ENCODE measurements at places on chromosomes 1 and 21. TPM values are rescaled to one million over a fixed set of nuclear protein-coding genes. Genes with fewer than 3 reads are reported as not detected.

The CELA2A gene
- not detected for total RNA-seq

The KRTAP12-2 gene
- total RNA-seq, result not detected

The FAM167B gene
- total RNA-seq, result 1.2 TPM

The ADGRL4 gene
- not detected for total RNA-seq

The MAB21L3 gene
- total RNA-seq, result not detected

The LRRC7 gene
- not detected for total RNA-seq

The BNIPL gene
- total RNA-seq, result 1.2 TPM

The ACTL8 gene
- total RNA-seq, result not detected

The RIMKLA gene
- total RNA-seq, result not detected

The SV2A gene
- 0.07 TPM for total RNA-seq

The FAM72A gene
- total RNA-seq, result 3.7 TPM

The PTPRC gene
- 426 TPM for total RNA-seq

The DENND2C gene
- 0.32 TPM for total RNA-seq

The NGF gene
- total RNA-seq, result not detected

The KIF14 gene
- 0.38 TPM for total RNA-seq

The SH2D1B gene
- not detected for total RNA-seq

The PLEKHG5 gene
- 0.22 TPM for total RNA-seq

The TEX38 gene
- total RNA-seq, result not detected

The PLEKHN1 gene
- total RNA-seq, result 1.4 TPM

The USH2A gene
- total RNA-seq, result not detected

The FCGR2B gene
- total RNA-seq, result 77.5 TPM

The NDUFS2 gene
- 73.9 TPM for total RNA-seq

The LCE2C gene
- not detected for total RNA-seq

The COL8A2 gene
- total RNA-seq, result 0.24 TPM

Measured in activated B cell treated with CpG ODN at 0.5 μM for 24 hours (primary cell).